ENCODE measurements at places on chromosomes 5 and 9.

- DNase-seq: no peak
These were observed 25.8 kb downstream of the DDX46 start for GRCh38 chr5:134784241-134784920.

DNA sequence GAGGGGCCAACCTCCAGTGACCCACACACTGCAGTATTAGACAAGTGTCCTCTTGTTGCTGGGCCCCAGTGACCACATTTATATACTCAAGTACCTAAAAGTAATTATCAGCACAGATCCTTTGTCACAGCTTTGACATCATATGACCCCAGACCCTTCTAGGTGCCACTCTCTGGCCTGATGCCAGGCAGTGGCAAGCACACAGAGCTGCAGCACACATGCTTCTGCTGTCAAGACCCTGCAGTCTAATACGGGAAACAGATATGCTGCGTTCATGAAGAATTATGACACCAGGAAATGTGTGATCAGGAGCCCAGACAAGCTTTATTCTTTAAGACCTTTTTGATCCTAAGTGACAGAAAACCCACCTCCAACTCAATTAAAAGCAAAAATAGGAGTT lies 63.8 kb upstream of the AFAP1L1 start:
- DNase-seq: no peak

- no peak for DNase-seq
These were observed 191.9 kb upstream of the SEMA6A start for GRCh38 chr5:116766470-116766947.

GRCh38 chr5:317086-317811 lies 4.3 kb upstream of the AHRR start:
- DNase-seq: peak; percentile 86

DNA sequence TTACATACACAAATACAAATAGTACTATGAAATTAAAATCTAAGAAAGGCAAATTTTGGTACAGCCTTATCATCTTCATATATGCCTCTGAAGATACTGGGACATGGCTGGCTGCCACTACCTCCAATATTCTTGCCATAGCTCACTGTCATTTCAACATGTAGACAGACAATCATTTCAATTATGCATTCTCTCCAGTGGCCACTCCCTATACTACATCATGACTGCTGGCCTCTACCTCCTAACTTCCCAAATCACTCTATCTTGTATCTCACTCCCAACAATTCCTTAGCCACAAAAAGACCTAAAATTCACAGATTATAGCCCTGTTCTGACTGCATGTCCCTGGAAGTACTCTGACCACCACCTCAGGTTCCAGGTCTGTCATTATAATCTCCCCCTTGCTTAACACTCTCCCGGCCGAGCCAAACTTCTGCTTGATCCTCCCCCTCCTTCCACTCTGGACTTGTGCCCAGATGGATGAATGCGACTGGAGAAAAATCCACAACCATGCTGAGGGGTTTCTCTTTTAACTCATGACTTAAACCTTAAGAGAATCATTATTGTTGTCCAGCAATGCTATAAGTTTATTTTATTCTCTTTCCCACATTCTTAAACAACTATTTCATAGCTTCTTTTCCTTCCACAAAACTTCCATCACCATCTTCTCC lies 225.3 kb upstream of the TLE4 start:
- DNase-seq: no peak

GRCh38 chr9:129064499-129064908 lies 16.4 kb upstream of the DOLPP1 start:
- DNase-seq: no peak

DNA sequence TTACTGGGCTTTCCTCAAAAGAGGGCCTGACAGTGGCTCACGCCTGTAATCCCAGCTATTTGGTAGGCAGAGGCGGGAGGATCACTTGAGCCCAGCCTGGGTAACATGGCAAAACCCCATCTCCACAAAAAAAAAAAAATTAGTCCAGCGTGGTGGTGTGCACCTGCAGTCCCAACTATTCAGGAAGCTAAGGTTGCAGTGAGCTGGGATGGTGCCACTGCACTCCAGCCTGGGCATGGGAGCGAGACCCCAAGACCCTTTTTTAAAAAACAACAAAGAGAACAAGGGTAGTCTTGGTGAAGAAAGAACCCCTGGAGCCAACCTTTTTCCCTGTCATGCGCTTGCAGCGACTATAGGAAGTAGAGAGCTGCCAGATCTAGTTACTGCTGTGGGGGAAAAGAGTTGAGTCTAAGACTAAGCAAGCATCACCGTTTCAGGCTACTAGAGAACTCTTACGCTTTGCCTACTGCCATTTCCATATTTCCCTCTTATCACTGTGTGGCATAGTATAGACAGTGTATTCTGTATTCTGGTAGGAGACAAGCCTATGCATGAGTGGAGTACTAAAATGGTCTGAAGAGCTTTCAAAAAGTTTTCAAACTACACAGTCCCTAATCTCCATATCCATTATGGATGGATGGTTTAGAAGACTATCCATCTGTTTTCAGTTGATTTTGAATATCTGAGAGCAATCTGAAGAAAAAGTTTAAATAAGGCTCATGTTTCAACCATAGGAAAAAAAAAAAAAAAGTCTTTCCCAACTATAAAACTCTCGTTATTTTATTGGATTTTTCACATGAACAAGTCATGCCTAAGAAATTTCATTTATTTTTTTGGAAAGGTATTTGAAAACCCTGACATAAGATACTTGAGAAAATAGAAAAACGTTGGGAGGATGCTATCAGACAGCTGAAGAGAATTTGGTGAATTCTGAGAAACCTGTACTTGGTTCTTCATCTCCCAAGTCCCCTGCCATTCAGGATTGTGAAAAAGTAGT lies 2.6 kb downstream of the C9orf40 start:
- no peak for DNase-seq

DNA sequence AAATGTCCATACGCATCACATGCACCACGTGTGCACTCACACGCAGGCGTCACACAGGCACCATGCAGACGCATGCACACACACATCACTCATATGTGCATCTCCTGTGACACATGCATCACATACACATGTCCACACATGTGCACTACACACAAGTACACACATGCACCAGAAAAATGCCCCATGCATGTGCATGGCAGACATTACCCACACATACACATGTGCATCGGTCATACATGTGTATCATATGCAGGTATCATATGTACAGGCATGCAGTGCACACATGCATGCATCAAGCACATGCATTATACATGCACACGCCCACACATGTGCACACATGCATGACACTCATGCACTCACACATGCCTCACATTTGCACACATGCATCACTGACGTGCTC lies 26.1 kb downstream of the ADAMTS2 start:
- no peak for DNase-seq

- DNase-seq: no peak
These were observed 44.5 kb upstream of the JMY start for GRCh38 chr5:79191457-79191856.

DNA sequence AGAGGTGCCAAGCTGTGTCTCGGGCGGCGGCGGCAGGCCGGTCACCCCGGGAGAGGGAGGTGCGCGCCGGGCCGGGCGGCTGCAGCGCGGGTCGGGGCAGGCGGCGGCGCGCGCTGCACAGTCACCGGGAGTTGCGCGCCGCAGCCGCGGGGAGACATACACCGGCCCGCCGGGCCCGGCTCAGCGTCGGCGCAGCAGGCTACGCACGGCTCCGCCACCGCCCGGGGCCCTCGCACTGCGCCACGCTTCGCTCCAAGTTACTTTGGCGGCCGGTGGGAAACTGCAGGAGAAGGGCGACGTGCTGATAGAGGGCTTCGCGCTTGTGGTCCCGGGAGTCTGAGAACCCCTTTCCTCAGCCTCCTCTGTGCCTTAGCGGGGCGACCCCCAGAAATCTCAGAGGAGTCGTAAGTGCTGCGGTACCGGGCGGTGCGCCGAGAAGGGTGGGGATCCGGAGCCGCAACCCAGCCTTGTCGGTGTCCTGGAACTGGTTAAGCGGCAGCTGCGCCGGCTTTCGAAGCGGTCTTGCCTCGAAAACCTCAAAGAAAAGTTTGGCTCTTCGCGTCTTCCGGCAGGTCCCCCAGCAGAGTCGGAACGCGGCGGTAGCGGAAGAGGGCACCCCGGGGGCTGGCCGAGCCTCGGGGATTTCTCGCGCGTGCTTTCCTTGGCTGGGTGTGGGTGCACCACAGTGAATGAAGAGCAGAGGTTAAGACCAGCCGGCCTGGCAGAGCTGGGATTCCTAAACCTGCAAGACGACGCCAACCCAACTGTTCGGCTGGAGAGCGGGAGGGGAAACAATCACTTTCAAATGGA lies at the start of gene EFNA5:
EFNA5 (minus strand) TSS at position 6 of the 810 bp plus-strand sequence.
- peak; percentile 56 for DNase-seq

DNA sequence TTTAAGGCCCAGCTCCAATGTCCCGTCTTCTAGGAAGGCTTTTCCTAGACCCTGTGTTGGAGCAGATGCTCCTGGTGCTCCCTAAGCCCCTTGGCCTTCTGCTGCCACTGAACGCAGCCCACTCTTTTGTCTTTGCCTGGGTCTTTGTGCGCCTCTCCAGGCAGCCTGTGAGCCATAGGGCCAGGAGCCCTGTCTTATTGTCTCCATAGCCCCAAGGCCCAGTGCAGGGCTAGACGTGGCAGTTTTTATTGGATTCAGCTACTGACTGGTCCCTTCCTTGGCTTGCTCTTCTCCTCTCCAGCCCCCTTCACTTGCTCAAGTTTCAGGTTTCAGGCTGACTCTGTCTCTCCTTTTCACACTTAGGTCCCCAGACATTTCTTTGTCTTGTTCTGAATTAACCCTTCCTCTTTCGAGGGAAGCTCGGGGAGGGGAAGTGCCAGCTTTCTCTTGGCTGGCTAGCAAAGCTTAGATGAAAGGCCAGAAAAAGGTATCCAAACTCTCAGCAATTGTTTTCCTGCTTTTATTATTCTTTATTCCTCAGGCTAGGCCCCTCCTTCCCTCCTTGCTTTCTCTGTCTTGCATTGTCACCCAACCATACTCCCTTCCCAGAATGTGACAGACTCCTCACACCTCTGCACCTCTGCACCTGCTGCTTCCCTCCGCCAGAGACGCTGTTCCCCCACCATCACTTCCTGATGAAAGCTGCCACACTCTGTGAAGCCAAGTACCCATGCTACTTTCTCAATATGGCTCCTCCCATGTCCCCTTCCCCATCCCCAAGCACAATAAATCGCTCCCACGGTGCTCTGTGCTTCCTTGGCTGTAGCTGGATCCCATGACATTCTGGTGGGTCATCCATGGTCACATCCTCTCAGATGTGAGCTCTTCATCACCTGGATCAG lies 101.6 kb upstream of the CPEB4 start:
- DNase-seq: no peak

- no peak for DNase-seq
These were observed 422.7 kb downstream of the DMAC1 start for GRCh38 chr9:7376833-7377232.

DNA sequence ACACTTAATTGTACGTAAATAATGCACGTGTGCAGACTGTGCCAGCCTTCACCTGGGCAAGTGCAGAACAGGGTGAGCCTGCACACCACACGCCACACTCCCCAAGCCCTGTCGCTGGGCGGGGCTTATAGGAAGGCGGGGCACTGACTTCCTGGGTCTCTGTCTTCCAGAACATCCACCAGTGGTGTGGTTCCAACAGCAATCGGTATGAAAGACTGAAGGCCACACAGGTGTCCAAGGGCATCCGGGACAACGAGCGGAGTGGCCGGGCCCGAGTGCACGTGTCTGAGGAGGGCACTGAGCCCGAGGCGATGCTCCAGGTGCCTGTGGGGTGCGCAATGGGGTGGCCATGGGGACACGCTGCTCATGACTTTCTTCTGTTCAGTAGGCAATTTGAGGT lies 44.2 kb downstream of the GSN start:
- DNase-seq: no peak

DNA sequence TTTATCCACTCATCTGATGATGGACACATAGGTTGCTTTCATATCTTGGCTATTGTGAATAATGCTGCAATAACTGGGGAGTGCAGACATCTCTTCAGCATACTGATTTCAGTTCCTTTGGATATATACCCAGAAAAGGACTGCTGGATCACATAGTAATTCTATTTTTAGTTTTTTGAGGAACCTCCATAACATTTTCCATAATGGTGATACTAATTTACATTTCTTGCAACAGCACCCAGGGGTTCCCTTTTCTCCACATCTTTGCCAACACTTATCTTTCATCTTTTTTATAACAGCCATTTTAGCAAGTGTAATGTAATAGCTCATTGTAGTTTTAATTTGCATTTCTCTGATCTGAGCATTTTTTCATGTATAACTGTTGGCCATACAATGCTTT lies 34.1 kb upstream of the NR4A3 start:
- no peak for DNase-seq

DNA sequence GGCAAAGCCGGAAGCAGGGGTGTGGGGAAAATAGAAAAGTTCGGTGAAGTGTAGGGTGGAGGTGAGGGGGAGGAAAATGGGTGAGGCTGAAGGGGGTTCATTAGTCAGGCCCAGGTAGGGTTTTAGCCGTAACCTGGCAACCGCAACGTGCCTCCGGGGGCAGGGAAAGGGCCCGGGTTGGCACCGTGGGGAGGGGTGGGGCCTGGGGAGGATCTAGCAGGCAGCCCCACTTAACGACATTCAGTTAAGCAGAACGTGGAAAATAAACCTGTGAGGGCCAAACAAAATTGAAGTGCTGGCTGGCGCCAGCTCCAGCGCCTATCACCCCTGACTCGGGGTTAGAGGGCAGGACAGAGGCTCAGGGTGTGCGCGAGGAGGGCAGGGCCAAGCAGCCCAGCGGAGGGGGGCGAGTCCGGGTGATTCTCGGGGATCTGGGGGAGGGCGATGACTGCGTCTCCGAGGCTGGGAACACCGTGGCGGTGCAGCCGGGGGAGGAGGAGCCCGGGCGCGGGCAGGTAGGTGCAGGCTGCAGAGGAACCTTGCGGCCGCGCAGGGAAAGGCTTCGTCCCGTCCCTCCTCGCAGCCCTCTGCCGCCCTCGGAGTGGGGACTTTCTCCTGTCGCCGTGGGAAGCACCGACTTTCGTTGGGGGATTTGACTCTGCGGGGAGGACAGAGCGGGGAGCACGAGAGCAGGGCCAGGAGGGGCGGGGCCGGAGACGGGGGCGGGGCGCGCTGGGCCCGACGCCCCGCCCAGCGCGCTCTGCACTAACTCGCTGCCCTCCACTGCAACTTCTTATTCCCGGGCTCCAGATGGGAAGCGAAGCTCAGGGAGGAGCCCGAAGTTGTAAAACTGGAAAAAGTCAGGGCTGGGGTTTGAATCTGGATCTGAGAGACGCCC lies 5.1 kb downstream of the RGS14 start:
- DNase-seq: peak; percentile 84

DNA sequence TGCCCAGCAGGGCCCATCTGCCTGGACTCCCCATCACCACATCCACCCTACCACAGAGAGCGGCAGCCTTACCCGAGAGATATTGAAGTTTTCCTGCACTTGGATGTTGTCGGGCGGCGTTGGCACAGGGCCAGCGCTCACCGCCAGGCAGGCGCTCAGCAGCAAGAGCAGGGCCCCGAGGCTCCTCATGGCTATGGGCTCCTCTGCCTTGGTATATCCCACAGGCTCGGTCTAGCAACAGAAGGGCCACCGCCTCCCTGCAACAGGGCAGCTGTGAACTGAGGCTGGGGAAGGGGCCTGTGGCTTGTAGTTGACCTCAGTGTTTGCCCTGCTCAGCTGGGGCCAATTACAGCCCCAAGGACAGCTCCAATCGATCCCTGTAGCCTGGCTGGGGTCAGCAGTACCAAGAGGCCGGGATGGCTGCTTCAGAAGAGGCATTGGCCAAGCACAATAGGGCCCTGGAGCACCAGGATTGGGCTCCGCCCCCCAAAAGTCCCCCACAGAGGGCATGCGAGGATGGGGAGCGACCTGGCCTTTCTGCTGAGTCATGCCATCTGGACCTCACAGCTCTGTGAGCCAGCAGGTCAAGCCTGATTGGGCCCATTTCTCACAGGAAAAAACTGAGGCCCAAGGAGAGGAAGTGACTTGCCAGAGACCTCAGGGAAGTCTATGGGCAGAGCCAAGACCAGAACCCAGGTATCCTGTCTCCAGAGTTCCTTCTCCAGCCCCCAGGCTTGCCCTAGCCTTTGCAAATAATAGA lies at the start of gene AMBP:
AMBP (minus strand) TSS at position 280 of the 760 bp plus-strand sequence; CDS start at position 189, 91 bp downstream.
- DNase-seq: no peak

- DNase-seq: no peak
These were observed 24.6 kb upstream of the LRRC14B start for GRCh38 chr5:166441-167372.
